ENCODE measurements at places on chromosomes 11 and 22. TPM values are rescaled to one million over a fixed set of nuclear protein-coding genes. Genes with fewer than 3 reads are reported as not detected.

The CLDN25 gene
- not detected for total RNA-seq

DNA sequence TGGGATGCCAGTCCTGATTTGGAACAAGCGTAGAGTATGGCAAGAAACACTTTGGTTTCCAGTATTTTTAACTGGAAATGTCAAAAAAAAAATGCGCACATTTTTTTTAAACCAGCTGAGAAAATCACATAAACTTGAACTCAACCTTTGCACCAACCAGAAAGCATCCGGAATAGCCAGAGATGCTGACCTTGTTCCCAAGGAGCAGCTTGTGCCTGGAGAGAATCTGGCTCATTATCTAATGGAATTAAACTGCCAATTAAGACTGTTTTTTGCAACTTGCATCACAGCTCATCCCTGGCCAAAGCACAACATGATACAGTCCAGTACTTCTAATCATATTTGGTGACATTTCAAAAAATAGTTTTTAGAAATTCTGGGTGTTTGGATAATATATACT, 8.4 kb upstream of the ETS1 start:
- DNase-seq = no peak

- no peak for DNase-seq
Observed at GRCh38 chr11:2306452-2306823, 4.6 kb downstream of the TSPAN32 start.

GRCh38 chr11:34585304-34585734, 35.6 kb upstream of the EHF start:
- DNase-seq = no peak

- DNase-seq = no peak
Observed at GRCh38 chr11:130085671-130086290, 16.1 kb downstream of the APLP2 start.

DNA sequence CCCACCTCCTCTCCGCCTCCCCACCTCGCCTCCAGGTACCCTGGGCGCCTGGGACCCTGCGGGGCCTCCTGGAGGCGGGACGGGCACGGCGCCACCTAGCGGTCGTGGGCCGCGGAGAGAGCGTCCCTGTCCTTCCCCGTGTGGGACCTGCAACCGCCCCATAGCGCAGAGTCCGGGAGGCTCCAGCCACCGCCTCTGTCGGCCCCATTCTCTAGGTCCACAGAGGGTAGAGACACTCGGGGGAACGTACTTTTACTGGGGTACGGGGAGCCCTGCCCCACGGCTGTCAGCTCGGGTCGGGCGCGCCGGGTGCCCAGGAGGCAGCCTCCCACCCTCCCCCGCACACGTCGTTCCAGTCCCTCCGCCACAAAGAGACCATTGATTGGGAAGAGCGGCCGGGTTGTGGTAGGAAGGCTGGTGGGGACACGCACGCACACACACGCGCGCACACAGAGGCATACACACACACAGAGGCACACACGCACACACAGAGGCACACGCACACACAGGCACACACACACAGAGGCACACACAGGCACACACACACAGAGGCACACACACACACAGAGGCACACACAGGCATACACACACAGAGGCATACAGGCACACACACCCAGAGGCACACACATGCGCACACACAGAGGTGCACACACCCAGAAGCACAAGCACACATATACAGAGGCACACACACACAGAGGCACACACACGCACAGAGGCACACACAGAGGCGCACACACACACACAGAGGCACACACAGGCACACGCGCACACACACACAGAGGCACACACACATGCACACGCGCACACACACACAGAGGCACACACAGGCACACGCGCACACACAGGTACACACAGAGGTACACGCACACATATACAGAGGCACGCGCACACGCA, 12.6 kb upstream of the NECTIN1 start:
- peak; percentile 47 for DNase-seq

DNA sequence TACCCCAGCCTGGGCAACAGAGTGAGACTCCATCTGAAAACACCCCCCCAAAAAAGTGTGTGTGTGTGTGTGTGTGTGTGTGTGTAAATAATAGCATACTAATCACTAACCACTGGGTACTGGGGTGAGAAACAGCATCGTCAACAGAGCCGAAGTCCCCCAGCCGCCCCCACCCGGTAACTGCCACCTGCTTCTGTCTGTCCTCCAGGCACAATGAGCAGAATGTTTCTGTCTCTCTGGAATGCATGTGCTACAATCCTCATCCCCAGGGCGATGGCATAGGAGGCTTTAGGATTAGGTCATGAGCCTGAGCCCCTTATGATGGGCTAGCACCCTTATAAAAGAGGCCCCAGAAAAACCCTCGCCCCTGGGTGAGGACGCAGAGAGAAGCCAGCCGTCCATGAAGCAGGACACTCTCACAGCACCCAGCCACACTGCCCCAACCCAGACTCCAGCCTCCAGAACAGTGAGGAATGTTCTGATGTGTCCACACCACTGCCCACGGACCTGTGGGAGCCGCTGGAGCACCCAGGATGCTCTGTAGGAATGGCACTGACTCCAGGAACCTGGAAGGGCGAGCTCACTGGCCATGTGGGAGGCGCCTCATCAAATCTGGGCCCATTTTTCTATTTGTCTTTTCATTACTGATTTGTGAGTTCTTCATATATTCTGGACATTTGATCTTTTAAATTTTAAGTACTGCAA, 9.9 kb downstream of the TTLL8 start:
- no peak for DNase-seq

- no peak for DNase-seq
Observed at GRCh38 chr22:44755417-44755816, 3.0 kb downstream of the ARHGAP8 start.

The GLB1L2 gene
- 1.5 TPM for total RNA-seq

DNA sequence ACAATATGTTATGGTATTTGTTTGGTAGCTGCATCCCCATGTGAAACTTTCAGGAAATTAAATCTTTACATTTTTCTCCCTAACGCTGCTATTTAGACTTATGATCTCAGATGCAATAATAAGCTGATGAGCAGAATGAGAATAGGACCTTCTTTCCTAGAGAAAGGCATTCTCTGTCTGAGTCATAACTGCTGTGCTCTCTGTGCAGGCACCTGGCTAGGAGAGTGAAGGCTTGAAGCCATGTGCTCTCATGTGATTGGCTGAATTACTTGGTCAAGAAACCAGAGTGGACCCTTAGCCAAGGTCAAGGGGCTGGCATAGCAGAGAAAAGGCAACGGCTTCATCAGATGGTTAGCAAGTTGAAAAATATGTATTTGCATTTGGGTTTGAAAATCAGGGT, 185.0 kb downstream of the ADAMTS15 start:
- DNase-seq = no peak

- no peak for DNase-seq
Observed at GRCh38 chr22:44572414-44573207, 74.6 kb upstream of the RTL6 start.

DNA sequence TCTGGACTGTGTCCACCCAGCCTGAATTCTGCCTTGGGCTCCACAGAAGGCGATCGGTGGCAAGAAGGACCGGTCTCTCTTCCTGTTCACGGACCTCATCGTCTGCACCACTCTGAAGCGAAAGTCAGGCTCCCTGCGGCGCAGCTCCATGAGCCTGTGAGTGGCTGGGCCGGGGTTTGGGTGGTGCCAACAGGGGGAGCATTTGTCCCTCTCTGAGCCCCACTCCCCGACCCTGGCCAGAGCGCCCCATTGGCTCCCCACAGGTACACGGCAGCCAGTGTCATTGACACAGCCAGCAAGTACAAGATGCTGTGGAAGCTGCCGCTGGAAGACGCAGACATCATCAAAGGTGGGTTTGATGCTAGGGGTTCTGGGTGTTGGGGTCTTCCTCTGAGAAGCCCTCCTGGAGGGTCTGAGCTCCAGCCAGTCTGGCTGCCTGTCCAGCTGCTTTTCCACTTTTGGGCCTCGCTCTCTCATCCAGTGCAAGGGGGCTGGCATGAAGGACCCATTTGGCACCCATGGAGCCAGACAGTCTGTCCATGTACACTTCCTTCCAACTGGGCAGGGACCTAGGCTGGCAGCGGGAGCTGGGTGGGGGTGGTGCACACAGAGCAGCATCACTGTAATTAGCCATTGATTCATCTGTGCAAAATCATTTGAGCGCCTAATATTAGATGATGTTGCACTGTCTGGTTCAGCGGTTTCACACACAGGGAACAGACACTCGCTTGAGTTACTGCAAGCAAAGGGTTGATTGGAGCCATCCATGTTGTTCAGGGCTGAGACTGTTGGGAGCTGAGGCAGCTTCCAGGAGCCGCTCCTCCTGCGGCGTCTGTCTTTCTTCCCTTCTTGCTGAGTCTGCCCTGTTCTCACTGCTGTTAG, 19.0 kb upstream of the RELT start:
- no peak for DNase-seq

DNA sequence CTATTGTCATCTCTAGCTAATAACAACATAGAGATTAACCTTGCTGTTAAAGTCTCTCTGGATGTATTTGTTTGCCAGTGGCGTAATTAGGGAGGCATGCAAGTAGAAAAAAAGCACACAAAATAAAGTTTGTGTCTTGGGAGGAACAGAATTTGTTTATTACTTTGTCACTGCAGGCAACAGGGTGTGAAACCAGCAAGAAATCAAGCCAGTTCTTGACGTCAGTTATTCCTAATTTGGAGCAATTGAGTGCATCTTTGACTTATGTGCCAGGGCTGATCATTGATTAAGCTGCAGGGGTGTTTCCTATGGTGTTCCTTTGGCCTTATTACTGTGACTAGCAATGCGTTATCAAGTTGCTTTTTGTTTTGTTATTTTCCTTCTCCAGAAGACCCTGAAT, 751.0 kb downstream of the KCNA4 start:
- no peak for DNase-seq

DNA sequence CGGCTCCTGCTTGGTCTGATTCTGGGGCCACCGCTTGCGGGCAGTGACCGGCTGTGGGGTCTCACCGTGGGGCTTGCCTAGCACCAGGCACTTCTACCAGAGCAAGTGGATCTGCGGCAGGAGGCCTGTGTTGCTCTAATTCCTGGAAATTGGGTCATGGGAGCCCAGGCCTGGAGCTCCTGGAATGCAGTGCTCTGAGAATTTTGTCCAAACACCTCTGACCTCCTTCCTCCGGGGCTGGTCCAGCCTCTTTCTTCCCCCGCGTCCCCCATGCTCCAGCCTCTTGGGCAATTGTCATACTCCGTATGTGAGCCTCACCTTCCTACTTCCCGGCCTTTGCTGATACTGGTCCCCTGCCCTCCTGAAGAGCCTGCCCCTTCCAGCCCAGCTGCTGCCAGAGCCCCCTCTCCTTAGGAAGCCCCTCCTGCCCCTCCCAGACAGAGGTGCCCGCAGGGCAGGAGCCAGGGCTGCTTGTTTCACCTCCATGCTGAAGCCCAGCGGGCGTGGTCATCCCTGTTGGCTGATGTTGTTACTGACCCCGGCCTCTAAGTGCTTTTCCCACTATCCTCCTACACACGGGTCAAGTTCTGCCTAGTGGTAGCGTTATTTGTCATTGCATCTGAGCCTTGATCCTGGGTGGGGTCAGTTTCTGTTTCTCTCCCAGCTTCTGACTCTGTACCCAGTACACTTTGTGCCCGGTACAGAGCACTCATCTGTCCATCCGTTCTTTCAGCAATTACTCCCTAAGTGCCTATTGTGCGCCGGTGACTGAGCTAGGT, 9.6 kb downstream of the MGAT3 start:
- DNase-seq = no peak

- DNase-seq = no peak
Observed at GRCh38 chr11:119779195-119780071, 50.4 kb upstream of the NECTIN1 start.

The SH3BP1 gene
- total RNA-seq = 84.0 TPM

DNA sequence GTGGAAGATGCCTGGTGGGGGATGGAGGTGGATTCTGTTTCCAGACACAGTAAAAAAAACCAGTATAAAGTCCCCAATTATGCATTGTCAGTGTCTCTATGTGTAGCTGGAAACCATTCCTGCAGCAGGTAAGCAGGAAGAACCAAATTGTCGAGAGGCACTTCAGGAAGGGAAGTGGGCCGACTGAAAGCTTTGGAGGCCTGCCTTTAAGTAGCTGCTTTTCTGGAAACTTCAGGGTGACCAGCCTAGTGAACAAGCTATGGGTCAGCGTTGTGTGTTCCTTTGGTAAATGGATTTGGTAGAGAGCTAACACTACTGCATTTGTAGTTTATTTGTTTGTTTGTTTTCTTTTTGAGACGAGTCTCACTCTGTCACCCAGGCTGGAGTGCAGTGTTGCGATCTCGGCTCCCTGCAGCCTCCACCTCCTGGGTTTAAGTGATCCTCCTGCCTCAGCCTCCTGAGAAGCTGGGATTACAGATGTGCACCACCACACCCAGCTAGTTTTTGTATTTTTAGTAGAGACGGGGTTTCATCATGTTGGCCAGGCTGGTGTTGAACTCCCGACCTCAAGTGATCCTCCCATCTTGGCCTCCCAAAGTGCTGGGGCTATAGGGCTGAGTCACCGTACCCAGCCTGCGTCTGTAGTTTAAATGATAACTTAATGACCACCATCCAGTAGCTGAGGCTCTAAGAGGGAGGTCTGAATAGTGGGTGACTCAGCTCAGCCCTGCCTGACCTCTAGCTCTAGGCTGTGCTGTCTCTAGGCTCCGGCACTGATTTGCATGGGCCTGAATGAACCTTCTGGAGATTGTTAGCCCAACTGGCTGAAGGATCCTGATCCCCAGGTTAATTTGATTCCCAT, 12.8 kb downstream of the PTPRJ start:
- DNase-seq = no peak

The BBS1 gene
- total RNA-seq = 41.3 TPM

Measured in CD4-positive, alpha-beta memory T cell (primary cell).